ENCODE measurements at places on chromosomes 6 and 20.

- peak; percentile 75 for DNase-seq
These were observed 33.0 kb downstream of the RREB1 start for GRCh38 chr6:7140631-7141378.

GRCh38 chr6:163793011-163793983 is 378.8 kb downstream of the QKI start:
- DNase-seq = no peak

DNA sequence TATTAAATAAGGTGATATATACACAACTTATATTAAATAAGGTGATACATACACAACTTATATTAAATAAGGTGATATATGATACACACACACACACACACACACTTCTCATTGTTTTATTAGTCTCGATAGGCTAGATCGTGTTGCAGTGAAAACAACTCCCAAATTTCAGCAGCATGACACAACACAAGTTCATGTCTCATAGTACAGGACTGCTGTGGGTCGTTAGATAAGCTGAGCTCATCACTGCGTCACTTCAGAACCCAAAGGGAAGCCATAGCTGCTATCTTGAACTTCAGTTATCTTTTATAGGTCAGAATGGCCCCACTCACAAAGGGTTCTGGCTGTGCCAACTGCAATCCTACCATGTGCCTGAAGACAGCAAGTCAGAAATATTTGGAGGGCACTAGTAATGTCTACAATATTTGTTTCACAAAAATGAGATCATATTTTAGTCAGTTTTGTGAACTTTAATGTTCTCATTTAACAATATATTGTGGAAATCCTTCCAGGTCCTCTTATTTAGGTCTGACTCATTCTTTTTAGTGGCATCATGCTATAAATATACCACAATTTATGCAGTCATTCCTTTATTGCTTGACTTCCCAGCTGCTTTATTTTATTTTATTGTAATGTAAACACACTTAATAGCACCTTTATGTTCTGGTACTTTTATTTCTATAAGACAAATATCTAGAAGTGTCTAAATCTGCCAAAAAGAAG is 290.2 kb downstream of the PHACTR1 start:
- DNase-seq = no peak

GRCh38 chr6:122735582-122735981 is 43.9 kb upstream of the FABP7 start:
- DNase-seq = no peak

- DNase-seq = no peak
These were observed 51.8 kb upstream of the APCDD1L start for GRCh38 chr20:58566981-58567380.

- DNase-seq = peak; percentile 10
These were observed 125.0 kb upstream of the MLIP start for GRCh38 chr6:53986165-53986720.

GRCh38 chr20:25509084-25509483 is 76.2 kb downstream of the NINL start:
- no peak for DNase-seq

GRCh38 chr6:76014626-76015530 is 57.6 kb downstream of the IMPG1 start:
- no peak for DNase-seq
